ENCODE measurements at places on chromosomes 3 and 15. TPM values are rescaled to one million over a fixed set of nuclear protein-coding genes. Genes with fewer than 3 reads are reported as not detected.

IL5RA gene
- not detected for total RNA-seq

CMTM8 gene
- 6.6 TPM for total RNA-seq

POC1A gene
- 2.8 TPM for total RNA-seq

NPTN gene
- 129 TPM for total RNA-seq

RARRES1 gene
- 37.5 TPM for total RNA-seq

CEMIP gene
- total RNA-seq, result 0.29 TPM

MFGE8 gene
- 102 TPM for total RNA-seq

MAP6D1 gene
- 3.0 TPM for total RNA-seq

LOXL1 gene
- total RNA-seq, result 9.9 TPM

EXOSC7 gene
- 33.1 TPM for total RNA-seq

OR5K2 gene
- not detected for total RNA-seq

LIPH gene
- 0.13 TPM for total RNA-seq

C3orf49 gene
- total RNA-seq, result not detected

KBTBD12 gene
- total RNA-seq, result not detected

KLHL40 gene
- not detected for total RNA-seq

SLCO2A1 gene
- 30.1 TPM for total RNA-seq

CPLX3 gene
- total RNA-seq, result not detected

SPTBN5 gene
- total RNA-seq, result 2.5 TPM

GPR27 gene
- total RNA-seq, result 2.3 TPM
